ENCODE measurements at places on chromosomes 5 and 9.

- peak; percentile 5 for DNase-seq
Observed at GRCh38 chr5:175305251-175305650, 138.7 kb downstream of the DRD1 start.

GRCh38 chr5:38423276-38424147 is 132.9 kb downstream of the LIFR start:
- DNase-seq: peak; percentile 59

DNA sequence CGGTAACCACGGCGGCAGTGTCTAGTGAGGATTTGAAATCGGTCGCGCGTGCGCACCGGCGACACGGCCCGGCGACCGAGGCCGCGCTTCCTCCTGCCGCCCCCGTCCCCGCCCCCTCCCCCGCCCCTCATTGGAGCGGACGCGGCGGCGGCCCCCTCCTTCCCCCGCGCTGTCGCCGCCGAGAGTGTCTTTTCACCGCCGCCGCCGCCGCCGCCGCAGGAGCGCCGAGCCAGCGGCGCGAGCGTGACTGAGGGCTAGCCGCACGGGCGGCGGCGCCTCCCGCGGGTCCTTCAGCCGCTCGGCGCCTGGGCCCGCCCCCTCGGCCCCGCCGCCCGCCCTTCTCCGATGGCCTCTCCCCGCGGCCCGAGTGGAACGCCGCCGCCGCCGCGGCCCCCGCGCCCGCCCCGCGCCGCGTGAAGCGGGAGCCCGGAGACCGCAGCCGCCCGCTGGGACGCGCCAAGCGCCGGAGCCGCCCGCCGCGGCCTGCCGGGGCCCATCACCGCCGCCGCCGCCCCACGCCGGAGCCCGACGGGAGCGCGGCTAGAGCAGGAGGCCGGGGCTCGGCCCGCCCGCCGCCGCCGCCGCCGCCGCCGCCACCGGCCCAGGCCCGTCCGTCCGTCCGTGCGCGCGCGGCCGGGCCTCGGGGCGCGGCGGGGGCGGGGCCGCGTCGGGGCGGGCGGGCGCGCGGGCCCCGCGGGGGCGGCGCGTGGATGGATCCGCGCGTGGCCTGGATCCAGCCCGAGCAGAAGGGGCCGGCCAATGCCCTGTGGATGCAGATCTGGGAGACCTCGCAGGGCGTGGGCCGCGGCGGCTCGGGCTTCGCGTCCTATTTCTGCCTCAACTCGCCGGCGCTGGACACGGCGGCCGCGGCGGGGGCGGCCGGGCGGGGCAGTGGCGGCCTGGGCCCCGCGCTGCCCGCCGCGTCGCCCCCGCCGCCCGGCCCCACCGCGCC is at the start of gene TENT4A:
Gene TENT4A (plus strand): TSS at position 159 of the 952 bp plus-strand sequence. CDS start 552 bp downstream, at position 711.
- peak; percentile 66 for DNase-seq

- DNase-seq: no peak
Observed at GRCh38 chr9:94111446-94111845, 27.2 kb downstream of the PTPDC1 start.

DNA sequence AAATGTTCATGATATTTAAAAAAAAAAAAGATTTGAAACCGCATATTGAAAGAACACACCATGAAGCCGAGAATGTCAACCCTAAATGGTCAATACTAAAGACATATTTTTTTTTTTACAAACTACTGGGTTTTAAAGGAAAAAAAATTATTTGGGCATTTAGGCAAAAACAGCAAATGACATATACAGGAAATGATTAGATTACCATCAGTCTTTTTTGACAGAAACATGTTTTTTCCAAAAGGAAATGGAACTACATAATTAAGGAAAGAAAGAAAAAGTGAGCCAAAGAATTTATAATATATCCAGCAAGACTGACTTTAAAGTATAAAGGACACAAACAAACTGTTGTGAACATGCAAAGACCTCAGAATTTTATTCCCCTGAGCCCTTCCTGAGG is 56.7 kb downstream of the RALGPS1 start:
- no peak for DNase-seq

- DNase-seq: no peak
Observed at GRCh38 chr9:78986446-78986845, 585.3 kb upstream of the TLE4 start.

DNA sequence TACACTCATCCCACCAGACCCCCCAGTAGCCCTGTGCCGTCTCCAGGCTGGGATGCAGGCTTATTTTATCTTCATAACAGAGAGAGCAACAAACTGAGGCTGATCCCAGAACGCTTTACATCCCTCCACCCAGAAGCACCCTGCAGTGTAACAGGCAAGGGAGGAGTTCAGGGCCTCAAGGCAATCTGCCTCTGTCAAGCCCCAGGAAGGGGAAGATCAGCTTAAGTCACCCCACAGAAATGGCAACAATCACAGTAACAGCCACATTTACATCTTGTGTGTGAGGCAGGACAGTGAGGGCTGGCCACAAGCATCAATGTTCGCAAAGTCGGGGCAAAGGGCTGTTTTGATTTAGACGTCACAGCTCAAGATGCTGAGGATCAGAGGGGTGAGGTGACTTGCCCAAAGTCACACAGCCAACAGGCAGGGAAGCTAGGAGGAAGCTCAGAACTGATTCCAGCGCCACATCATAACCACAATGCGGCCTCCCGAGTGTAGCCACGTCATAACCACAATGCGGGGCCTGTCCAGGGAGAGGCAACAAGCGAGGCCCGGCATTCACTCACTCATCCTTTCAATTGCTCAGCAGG is 14.4 kb downstream of the STK10 start:
- no peak for DNase-seq

DNA sequence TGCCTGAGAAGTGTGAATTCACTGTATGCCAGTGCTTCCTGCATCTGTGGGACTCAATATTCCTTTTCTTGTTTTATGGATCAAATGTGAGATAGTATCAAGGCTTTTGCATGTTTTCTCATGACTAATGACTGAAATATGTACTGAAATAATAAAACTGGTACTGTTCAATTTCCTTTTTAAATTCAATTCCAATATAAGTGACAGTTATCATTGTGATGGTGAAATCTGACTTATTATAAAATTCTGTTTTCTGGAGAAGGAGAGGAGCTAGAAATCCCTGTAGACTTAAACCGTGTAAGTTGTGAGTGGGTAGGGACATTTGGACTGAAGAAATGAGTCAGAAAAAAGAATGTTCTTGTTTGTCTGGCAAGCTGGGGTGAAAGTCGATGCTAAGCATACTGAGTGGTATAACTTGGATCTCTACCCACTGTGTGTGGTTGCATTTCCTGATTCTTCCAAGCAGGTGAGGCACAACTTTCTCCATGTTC is 245.2 kb downstream of the EFNA5 start:
- no peak for DNase-seq

- DNase-seq: no peak
Observed at GRCh38 chr5:44868541-44868940, 59.8 kb downstream of the MRPS30 start.

DNA sequence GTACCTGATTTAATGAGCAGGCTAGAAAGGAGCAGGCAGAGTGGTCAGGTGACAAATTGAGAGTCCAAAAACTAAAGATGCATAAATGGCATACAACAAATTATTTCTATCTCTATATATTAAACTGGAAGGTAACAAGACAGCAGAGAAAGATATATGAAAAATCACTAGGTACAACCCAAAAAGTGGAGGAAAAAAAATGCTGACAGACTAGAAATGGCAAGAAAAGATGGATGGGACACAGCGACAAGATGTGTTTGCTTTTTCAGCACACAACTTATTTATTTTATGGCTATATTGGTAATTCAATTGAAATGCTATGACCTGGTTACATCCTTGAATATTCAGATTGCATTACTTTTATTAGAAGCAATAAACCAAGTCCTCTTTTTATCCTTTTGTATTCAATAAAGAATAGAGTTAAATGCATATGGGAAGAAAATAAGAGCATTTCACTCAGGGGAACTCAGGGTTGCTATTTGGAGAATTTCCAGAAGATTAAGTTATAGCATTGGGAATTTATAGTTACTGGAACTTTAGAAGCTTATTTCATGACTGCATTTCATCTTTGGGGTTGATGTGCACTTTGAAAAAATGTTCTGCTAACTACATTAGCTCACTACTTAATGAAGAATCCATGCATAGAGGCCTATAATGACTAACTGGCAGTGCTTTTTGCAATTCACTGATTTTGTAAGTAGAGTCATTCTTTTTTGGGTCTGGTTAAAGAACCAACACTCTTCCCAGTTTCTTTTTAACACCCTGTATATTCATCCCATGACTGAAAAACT is 566.6 kb upstream of the TUSC1 start:
- no peak for DNase-seq

DNA sequence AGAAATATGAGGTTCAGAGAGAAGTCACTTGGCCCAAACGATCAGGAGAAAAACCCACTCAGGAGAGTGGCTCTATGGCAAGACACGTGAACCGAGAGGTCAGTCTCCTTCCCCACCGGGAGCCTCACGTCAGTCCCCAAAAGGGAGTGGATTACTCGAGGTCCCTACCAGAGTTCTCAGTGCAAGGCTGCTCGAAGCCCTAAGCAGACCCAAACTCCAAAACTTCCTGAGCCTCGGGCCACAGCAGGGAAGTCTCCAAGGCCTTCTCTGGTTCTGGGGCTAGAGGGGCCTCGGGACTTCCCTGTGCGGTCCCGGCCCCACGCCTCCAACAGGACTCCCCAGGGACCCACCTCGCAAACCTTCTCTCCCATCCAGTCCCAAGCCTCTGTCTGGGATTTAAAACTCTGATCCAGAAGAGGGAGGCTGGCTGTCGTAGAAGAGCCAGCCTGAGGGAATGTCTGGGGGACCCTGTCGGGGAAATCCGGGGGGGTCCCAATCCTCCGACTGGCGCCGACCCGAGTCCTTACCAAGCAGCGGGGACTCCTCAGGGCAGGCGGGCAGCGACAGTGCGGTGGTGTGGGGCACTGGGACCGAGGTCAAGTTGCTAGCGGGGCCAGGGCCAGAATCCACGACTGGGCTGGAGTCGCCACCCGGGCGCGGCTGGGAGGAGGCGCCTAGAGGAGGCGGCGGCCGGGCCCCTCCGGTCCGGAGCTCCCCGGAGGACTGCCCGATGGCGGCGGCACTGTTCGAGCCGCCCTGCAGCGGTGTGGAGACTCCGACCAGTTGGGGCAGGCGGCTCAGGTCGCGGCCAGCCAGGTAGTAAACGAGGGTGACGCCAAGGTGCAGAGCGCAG is 679 bp downstream of the B4GALT1 start:
- peak; percentile 71 for DNase-seq

DNA sequence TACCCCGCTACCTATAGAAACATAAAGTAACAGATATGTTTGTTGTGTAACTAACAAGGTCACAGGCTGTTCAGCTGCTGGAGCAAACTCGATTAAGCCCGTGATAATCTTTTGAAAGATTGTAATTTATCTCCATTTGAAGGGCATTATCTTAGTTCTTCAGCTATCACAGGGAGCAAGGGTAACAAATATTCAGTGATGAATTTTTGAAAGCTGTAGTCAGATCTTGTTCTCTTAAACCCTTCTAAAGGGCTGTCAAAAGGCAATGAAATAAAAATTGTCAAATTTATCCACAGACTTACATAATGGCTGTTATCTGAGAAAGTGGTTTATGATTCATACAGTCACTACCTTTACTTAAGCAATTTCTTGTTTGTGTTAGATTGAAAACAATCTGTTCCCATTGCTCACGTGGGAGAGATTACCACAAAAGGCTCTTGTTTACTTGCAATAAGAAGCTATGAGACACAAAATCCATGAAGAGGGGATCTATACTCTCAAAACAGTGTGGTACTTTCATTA is 78.3 kb upstream of the ZNF608 start:
- peak; percentile 82 for DNase-seq

- DNase-seq: no peak
Observed at GRCh38 chr9:111873901-111874300, 22.7 kb upstream of the UGCG start.

DNA sequence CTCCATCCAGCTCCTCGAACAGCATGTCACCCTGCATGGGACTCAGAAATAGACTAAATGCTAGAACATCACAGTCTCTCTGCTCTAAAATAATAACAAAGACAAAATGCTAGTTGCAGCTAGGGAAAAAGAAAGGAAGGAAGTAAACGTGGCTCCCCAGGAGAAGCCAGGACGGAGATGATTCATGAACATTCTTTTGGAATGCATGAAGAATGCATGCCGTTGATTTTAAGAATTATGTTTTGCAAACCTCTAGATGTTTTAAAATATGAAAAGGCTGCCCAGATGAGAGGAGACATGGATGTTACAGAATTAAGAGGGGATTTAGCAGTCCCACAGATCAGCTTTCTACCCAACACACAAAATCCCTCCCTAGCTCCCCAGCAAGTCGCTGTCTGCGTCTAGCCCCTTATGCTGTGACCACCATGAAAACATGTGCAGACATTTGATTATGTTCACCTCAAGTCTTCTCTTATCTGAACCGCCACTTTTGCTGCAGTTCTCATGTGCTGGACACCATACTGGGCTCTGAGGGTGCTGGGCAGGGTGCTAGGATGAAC is 139.4 kb upstream of the LMX1B start:
- DNase-seq: no peak

DNA sequence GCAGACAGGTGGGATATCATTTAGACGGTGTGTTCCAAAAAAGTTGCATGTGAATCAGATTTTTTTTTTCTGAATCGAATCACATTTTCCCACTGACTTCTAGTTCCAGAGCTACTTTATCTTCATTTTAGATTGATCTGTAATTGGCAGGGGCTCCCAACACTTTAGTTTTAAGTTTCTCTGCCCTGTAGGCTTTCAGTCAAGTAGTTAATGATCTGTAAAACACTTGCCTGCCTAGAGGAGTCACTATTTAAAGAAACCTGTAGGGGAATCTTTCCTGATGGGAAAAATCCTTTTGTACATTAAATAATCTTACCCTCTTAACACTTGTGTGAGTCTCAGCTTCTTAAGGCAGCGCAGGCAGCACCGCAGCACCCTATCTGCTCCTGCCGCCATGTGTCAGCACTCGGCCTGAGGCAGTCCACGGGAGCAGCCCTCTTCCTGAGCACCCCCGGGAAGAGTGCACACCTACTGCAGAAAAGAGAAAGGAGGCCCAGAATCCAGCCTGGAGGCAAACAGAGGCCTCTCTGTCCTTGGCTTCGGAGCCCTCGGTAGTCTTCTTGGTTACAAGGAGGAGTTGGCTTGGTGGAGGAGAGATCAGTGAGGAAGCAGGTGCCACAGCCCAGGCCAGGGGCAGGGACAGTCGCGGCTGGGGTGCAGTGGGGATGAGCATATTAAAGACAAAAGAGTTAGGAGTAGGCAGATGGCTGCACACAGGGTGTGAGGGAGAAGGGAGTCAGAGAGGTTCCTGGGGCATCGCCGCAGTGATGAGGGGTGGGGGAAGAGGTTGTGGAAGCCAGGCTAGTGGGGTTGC is 209.3 kb downstream of the GAPVD1 start:
- DNase-seq: peak; percentile 41

DNA sequence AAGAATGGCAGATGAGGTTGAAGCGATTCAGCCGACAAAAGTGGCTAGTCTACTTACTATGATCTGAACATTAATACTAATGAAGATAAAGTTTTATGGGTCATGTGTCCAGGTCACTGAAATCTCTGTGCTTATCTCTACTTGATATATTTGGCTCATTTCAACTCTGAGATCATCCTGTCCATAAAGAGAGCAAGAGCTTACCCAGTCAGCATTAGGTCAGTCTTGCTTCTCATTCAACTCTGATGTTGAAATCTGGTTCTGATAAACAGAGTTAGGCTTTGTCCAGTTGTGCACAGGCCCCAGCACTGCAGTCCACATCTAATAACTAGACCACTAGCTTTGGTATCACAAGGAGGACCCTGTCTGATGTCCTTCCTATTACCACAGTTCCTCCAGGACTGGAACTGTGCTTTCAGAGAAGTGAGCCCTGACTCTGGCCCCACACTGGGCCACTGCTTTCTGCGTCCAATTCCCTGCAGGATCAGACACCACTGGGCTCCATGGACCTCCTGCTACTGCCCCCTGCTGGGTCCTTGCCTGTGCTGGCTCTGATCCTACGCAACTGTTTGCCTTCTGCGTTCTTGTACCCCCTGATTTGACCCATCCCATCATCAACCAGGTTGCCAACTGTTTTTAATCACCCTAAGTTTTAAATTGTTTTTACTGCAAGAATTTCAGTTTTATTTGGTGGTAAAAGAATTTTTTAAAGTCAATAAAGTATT is 23.7 kb upstream of the FAM120A start:
- peak; percentile 11 for DNase-seq
